ENCODE measurements at places on chromosomes 6 and 20.

DNA sequence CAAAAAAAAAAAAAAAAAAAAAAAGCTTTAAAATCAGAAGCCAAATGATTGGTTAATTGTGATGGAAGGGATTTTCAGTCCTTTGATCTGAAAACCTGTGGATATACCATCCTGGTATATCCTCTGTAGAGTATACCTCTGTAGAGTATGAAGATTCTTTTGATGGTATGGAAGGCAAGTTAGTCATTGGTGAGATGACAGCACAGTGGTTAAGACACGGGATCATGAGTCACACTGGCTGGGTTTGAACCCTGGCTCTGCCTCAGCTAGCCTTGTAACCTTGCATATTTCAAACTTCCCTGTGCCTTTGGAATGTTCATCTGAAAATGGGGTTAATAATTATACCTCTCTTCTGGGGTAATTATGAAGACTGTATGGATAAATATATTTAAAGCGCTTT, 179.3 kb downstream of the CARMIL1 start:
- DNase-seq: no peak

DNA sequence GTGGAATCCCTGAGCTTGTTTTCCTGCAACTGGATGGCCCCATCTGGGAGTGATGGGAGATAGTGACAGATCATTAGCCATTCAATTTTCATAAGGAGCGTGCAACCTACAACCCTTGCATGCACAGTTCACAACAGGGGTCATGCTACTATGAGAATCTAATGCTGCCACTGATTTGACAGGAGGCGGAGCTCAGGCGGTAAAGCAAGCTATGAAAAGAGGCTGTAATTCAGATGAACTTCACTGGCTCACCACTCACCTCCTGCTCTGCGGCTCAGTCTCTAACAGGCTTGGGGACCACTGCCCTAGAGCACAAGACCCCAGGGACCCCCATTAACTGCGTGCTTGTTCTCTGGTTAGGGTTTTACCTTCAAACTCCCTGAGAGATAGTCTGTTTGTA, 12.4 kb upstream of the TREML4 start:
- DNase-seq: no peak

DNA sequence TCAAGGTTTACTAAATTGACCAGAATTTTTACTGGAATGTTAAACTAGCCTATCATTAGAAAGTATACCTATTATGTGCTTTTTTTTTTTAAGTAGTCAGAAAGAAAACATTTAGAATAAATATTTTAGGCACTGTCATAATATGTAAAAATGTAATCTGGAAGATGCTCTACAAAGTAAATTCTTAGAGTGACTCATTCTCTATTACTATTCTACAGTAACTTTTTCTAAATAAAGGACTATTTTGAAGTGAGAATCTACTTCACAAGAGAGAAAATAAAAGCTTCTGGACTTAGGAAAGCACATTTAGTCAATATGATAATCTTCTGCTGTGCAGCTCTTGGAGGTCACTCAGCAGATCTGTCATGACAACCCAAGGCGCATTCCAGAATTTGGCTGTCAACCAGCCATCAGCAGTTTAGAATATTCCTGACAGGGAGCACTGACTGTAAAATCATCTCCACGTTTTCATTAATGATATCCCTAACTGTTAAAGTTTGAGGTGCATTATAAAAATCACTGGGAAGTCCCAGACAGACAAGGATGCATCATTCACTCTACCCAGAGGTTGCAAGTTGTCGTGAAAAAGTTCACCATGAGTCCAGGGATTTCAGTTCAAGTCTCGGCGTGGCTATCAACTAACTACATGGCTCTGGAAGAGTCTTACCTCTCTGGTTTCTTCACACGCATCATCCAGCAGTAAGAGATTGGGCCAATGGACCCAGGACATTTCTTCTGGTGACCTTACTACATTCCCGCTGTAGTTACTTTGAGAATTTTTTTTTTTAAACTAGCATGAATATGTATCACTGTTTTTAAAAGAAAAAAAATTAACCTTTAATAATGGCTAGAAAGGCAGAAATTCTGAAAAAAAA, 374.9 kb downstream of the GJA1 start:
- no peak for DNase-seq

DNA sequence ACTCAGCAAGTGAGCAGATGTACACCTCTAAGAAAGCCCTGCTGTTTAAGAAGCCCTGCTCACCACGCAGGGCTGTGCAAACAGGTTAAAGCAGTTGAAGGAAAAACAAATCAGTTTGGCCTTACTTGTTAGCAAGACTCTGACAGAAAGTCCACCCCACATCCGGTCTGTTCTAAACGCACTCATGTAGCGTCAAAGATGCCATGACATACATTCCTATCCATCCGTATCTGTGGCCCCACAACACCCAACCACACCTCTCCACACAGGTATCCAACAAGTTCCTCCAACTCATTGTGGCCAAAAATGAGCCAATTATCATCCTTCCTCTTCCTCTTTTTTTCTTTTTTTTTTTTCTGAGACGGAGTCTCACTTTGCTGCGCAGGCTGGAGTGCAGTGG, 22.8 kb upstream of the RAB22A start:
- no peak for DNase-seq

DNA sequence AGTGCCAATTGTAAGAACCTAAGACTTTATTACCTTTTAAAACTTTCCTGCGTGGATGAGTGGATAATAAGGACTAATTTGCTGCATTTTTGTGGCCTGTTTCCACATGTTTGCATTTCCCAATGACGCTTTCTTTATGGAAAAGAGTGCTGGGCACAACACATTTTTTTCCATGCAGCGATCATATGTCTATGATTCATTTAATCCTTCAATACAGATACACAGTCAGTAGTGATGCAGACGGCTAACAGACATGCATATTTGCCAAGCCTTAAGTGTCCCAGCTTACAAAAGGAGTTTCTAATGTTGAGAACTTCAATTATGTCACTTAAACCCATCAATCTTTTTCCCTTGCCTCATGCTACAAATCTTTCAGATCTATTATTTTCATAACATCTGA, 239.8 kb upstream of the PREP start:
- DNase-seq: no peak

- DNase-seq: no peak
Measured at GRCh38 chr6:104087765-104088164, 772.0 kb downstream of the HACE1 start.

GRCh38 chr20:23060629-23061028, 11.2 kb upstream of the THBD start:
- no peak for DNase-seq

DNA sequence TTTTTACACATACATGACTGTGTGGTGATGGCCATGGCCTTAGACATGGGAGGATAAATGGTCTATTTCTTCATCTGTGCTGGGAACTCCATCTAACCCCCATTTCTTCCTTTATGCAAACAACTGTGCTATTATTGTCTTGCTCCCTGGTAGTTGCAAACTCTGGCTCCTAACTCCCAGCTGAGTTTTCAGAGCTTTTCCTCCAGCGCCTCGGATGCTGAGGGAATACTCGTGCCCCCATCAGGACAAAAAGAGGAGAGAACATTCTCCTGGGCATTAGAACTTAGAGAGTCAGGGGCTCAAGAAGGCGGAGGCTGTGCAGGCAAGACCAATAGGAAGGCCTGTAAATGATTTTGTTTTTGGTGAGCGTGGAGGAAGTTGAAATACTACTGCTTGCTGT, 2.1 kb downstream of the DAAM2 start:
- DNase-seq: no peak

DNA sequence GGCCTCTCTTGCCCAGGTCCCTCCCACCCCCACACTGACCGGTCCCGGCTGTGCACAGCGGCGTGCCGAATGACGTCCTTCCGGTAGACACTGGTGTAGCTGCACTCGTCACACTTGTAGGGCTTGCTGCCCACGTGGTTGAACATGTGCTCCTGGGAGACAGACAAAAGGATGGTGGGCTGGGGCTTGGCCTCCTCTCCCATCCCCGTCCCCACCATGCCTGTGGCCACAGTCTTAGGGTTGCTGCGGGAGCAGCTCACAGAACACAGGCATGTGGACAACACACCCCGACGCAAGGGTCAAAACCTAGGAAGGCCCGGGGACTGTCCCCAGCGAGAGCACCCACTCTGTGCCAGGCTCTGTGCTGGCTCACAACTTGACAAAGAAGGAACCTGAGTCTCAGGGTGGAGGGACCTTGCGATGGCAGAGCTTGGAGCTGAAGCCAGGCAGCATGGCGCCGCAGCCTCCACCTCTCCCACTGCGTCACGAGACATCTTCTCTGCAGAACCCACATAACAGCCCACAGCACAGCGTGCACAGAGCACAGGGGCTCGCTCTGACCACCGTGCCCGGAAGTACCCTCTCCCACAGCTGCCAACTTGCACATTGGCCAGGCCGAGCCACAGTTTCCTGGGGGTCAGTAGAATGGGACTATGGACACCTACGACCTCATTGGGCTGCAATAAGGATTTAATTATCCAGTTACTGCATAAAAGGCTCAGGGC, 9.8 kb downstream of the ZNF335 start:
- DNase-seq: no peak

GRCh38 chr6:26516481-26517427, 16.7 kb downstream of the BTN1A1 start:
- no peak for DNase-seq

DNA sequence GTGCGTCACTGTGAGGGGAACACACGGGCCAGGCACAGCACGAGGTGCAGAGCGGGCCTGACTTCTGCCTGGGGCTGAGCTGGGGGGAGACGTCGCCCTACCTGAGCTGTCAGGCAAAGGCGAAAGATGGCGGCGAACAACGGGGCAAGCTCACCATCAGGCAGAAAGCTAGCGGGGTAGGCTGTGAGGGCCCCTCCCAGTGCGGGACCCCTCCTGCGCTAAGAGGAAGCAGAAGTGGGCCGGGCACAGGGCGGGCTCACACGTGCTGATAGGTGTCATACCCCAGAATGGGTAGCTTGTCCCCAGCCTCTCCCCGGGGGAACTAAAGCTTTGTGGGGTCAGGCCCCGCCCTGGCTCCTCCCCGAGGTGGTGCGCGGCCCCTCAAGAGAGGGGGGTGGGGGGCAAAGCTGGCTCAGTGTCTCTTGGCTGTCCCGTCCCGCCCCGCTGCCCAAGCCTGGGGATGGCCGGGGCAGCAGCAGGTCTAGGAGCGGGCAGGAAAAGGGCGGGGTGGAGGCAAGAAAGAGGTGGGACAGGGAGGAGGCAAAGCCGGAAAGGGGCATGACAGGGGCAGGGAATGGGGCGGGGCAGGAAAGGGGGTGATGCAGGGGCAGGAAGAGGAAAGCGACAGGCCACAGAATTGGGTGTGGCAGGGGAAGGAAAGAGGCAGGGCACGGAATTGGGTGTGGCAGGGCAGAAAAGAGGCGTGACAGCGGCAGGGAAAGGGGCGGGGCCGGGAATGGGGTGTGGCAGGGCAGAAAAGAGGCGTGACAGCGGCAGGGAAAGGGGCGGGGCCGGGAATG, 14.7 kb downstream of the UCKL1 start:
- DNase-seq: no peak

DNA sequence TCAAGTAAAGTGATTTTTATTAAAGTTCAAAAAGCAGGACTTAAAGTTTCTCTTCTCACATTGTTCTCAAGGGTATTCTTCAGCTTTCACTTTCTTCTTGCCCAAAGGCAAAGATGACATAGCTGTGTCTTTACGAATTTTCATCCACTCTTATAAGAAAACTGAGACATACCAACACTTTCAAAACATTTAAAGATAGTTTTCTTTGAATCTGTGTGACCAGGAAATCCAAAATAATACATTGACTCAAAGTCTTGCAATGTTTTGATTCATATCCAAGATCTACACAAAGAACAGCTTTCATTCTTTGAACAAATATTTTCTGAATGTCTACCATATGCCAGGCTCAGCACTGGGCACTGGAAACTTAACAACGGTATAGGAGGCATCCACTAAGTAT, 117.9 kb downstream of the SIM1 start:
- DNase-seq: no peak

DNA sequence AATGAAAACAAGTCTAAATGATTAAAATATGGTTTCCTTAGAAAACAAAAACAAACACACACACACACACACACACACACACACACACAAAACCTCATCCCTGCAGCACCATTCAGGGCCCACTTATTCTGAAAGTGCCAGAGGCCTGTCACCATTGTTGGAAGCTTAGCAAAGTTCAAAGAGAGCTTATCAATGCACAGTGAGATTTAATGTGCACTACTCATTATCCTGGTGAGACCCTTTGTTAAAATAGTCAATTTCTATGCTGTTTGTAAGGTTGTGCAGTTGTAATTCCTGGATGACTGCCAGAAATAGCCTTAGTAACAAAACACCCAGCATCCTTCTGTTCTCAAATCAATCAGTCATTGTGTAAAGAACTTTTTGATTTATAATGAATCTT, 482.9 kb downstream of the GRIK2 start:
- DNase-seq: no peak

DNA sequence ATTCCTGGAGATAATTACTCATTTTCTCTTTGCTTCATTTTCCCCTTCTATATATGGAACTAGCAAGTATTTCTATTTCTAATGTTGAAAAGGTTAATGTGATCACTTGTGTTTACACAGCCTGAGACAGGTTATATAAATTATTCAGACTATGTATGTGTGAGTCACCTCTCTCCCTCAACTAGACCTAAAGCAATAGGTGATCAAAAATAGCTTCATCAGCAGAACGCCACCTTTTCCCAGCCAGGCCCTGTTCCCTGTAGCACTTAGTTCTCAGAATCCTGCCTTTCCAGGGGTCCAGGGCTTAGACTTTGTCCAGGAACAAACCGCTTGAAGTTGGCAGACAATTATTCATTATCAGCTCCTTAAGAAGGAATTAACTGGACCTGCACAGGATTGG, 125.3 kb upstream of the EXOC2 start:
- no peak for DNase-seq

DNA sequence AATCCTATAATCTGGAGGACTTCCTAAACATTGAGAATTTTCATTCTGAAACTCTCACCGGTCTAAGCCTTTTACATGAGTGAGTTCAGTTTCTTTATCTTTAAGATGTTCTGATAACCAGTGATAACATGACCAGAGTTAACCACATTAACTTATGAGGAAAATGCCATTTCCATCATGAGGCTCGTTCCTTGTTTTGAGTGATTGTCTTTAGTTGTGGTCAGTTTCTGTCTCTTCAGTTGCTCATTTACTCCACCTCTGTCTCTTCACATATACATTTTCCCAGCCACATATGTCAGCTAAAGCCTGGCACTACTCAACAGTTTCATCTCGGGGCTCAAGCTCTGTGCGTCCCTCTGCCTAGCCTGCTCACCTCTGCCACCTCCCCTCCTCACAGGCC, 70.4 kb downstream of the JAG1 start:
- no peak for DNase-seq

All from stimulated activated CD4-positive, alpha-beta T cell treated with anti-CD3 and anti-CD28 coated beads, Interleukin-2, amount 100 ng/mL, for 4 hours (primary cell).